Smooth muscle cell of trachea (primary cell): ENCODE measurements at places on chromosomes 2 and 18. TPM values are rescaled to one million over a fixed set of nuclear protein-coding genes. Genes with fewer than 3 reads are reported as not detected.

Gene ZNF892
- 6.3 and 7.9 TPM in 2 replicates for total RNA-seq

Gene AQP12B
- 0.17 TPM in 1 of 2 replicates, not detected in the other for total RNA-seq

Gene PRSS56
- not detected in 2 replicates for total RNA-seq

Gene ASPRV1
- 0.15 and 0.33 TPM in 2 replicates for total RNA-seq

Gene CXCR1
- total RNA-seq: not detected in 2 replicates

Gene AKAIN1
- total RNA-seq: not detected in 2 replicates

Gene NRP2
- total RNA-seq: 12.2 and 18.5 TPM in 2 replicates

Gene RFTN2
- 3.6 and 4.0 TPM in 2 replicates for total RNA-seq

Gene CWC22
- 20.3 and 27.5 TPM in 2 replicates for total RNA-seq

Gene SIX3
- not detected in 2 replicates for total RNA-seq
